AG09309 (cell line): ENCODE measurements at places on chromosomes 3 and 15.
A peak's percentile ranks its signal among the peaks of the same experiment; 100 is the strongest.

DNA sequence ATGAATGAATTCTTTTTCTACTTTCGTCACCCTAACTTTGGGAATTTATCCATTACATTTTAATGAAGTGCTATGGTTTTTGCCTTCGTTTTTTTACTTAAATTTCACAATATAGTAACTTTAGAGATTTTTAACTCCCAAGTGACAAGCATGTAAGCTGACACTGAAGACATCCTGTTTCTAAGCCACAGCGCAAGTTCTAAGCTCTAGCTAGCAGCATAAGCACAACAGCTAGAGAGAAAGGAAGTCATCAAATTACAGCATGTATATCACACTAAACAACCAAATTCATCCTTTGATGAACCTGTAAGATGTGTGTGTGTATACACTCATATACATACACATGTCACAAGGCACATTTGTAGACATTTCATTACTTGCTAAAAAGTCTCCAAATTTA is 119.3 kb downstream of the P3H2 start:
- DNase-seq, result no peak

DNA sequence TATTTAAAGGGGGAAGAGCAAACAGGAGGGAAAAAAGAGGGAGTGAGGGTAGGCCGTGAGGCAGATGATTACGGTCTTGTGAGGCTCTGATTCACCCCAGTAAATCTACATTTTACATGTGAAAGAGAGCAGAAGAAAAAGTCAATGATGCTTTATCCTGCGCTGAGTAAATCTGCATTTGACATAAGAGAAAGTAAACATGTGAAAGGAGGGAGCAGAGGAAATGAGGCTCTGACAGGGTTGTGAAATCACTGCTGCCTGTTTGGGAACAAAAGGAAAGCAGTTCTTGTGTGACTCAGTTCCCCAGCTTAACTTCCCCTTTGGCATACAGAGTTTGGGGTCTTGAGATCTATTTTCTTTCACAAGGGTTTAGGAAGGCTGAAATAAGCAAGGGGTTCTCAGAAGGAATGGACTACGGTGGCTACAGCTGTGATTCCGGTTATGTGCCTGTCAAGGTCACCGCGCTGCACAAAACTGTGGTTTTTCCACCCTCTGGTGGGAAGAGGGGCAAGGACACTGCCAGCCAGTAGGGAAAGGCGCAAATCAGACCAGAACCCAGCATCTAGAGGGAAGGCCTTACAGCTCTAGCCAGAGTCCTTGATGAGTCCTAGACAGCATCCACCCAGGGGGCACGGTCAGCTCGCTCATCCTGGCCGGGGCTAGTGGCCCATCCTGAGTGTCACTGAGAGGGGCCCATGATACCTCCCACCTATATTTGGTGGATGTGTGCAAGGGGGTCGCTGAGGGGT is 18.9 kb upstream of the HCN4 start:
- DNase-seq, result peak; percentile 16

- no peak for DNase-seq
Observed at GRCh38 chr3:54888162-54888561, 39.7 kb downstream of the LRTM1 start.

DNA sequence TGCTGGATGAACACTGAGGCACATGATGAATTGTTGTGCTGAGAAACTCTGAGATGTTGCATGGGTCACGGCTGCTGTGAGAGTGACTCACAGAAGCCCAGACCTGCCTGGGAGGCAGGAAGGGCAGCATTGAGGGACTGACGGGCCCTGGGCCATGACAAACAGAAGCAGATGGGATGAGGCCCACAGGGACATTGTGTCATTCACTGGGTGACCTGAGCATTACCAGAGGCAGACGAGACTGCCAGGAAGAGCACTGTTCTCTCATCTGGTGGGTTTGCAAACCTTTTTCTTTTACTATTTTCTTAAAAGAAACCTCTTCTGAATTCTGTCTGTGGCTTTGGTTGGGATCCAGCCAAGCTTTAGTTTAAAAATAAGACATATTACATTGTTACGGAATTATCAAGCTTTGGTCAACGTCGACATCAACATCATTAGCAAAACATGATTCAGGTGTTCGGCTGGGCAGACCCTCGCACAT is 67.8 kb downstream of the BDH1 start:
- DNase-seq, result peak; percentile 83

GRCh38 chr3:25091934-25092333 is 336.1 kb upstream of the RARB start:
- no peak for DNase-seq
